ENCODE measurements at places on chromosomes 6 and 20.

GRCh38 chr6:73515204-73515655, 5.6 kb downstream of the EEF1A1 start:
- no peaks in the 10 kb centered on the region for H3K27me3 ChIP-seq
- peaks cover 15% of the 10 kb centered on the region for H3K36me3 ChIP-seq
- H3K4me1 ChIP-seq = no peaks in the 10 kb centered on the region
- DNase-seq = peak; percentile 54

DNA sequence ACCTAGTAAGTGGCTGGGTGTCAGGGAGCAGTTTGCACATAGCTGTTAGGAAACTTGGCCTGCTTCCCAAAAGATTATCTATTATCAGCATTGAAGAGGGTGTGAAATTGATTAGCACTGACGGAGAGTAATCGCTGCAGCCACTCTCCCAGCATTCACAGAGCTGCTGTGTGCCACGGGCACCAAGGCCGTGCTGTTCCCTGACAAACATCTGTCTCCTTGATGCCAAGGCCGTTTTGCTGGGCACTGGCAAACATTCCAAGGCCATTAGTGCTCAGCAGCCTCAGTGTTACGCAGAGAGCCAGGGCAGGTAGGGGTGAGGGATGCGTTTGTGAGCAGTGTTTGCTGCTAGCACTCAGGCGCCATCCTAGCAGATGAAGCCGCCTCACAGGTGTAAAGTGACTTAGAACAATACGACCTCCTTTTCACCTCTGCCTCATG, 57.7 kb upstream of the VSTM2L start:
- peak; percentile 69 for DNase-seq
- no peaks in the 10 kb centered on the region for H3K27me3 ChIP-seq
- peaks cover 12% of the 10 kb centered on the region for H3K4me1 ChIP-seq
- no peaks in the 10 kb centered on the region for H3K36me3 ChIP-seq

DNA sequence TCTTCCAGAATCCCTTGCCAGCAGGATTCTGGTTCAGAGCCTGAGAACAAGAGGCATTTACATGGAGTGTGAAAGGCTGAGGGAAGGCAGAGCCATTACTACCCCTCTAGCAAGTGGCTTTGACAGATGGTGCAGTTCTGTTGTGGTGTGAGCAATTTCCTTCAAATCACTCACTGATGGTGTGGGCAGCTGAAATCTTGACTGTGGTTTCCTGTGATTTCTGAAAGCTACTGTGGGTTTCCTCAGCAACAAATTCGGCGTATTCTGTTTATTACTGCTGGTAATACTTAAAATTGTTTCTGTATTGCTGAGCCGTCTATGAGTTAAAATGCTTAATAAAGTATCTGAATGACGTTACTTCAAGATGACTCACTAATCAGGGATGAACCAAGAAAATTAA, 181.5 kb upstream of the TCF21 start:
- DNase-seq = no peak
- no peaks in the 10 kb centered on the region for H3K27me3 ChIP-seq
- no peaks in the 10 kb centered on the region for H3K4me1 ChIP-seq

GRCh38 chr6:116564311-116564710, 7.0 kb upstream of the RWDD1 start:
- H3K4me3 ChIP-seq = no peak overlapping the region
- H3K27ac ChIP-seq = no peak overlapping the region
- no peak for DNase-seq
- no peaks in the 10 kb centered on the region for H3K4me1 ChIP-seq

DNA sequence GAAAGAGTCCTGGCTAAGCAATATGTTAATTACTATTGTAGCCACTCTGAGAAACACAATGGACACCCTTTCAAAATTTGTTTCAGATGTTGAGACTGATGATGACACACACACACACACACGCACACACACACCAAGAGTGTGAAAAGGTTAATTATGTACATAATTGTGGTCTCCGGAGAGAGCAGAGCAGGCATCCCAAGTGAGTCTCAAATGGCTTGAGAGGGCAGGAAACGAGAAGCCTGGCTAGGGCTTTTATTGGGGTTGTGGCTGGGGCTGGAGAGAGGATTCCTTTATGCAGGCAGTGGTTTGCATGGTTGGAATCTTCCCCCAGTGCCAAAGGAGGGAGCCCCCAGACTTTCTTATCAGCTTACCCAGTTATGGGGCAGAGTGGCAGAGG, 38.2 kb upstream of the NKX2-4 start:
- no peaks in the 10 kb centered on the region for H3K4me1 ChIP-seq
- no peak overlapping the region for H3K4me3 ChIP-seq
- no peak for DNase-seq
- H3K27me3 ChIP-seq = no peaks in the 10 kb centered on the region
- no peaks in the 10 kb centered on the region for H3K36me3 ChIP-seq
- no peak overlapping the region for H3K27ac ChIP-seq
